Stimulated activated CD4-positive, alpha-beta T cell treated with anti-CD3 and anti-CD28 coated beads, Interleukin-2, amount 100 ng/mL, for 48 hours (primary cell): ENCODE measurements at places on chromosomes 16 and 17.

DNA sequence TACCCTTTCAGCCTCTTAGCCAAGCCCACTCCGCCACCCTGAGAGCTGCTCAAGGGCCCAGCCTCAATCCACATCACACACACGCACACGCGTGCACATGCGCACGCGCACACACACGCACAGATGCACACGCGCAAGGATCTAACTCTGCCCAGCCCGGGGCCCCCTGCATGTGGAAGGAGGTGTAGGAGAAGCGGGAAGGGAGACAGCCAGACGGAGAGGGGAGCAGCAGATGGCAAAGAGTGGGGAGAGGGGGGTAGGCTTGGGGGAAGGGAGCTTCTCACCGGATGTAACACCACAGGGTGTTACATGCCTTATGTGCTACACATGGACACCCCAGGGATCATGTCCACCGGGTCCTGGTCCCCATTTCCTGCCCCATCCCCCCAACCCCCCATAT lies 15.3 kb downstream of the DLG4 start:
- no peak for DNase-seq

GRCh38 chr17:57370037-57370581 lies 113.8 kb downstream of the MSI2 start:
- DNase-seq: no peak

- peak; percentile 37 for DNase-seq
Measured at GRCh38 chr17:17749921-17750320, 68.7 kb downstream of the RAI1 start.

DNA sequence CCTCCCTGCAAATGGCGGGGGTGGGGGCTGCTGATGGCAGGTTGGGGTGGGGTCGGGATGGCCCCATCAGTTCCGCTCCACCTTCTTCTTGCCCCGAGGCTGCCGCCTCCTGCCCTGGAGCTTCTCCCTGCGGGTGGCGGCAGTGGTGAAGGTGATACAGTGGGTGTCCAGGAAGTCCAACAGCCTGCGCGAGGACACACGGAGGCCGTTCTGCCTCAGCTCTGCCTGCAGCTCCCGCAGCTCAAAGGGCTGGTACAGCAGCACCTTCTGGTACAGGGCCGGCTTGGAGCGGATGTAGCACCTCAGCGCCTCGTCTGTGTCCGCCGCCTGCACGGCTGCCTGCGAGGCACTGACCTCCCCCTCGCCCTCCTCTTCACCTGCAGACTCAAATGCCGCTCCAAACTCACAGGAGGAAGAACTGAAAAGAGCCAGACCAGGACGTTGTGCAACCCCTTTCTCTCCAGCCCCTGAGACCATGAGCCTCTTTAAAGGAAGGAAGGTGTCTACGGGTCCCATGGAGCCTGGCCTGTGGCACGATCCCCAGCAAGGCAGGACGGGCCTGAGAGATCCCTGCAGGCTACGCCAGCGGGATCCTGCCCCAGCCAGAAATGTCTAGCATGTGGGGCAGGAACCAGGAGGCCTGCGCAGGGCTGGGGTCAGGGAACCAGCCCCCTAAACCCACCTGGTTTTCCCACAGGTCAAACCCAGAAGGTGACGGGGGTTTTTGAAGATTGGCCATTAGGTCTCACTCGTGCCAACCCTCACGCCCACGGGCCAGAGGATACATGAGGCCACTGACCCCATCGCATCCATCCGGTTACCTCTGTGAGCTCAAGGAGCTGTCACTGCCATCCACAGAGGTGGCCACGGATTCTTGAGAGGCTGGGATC lies 5.3 kb upstream of the NLRC3 start:
- DNase-seq: no peak

DNA sequence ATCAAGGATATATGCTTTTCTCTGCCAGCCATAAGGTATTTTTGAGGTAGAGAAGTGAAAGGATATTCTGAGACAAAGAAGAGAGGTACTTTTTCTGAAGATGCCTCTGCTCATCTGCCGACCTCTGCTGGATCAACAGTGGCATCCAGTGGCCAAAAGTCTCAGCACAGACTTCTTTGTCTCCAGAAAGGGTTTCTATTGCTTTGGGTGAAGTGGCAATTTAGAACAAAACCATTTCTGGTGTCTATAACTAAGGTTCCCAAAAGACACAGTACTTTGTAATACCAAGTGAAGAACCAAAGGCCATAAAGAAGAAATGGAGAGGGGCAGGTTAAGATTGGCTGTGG lies 155.2 kb upstream of the C17orf78 start:
- no peak for DNase-seq

GRCh38 chr16:66544016-66544757 lies 5.7 kb downstream of the TK2 start:
- no peak for DNase-seq

GRCh38 chr17:247767-248166 lies 66.3 kb upstream of the DOC2B start:
- no peak for DNase-seq

- peak; percentile 69 for DNase-seq
Measured at GRCh38 chr16:28925386-28926228, 569 bp upstream of the RABEP2 start.

- no peak for DNase-seq
Measured at GRCh38 chr16:62342216-62342615, 306.0 kb upstream of the CDH8 start.

DNA sequence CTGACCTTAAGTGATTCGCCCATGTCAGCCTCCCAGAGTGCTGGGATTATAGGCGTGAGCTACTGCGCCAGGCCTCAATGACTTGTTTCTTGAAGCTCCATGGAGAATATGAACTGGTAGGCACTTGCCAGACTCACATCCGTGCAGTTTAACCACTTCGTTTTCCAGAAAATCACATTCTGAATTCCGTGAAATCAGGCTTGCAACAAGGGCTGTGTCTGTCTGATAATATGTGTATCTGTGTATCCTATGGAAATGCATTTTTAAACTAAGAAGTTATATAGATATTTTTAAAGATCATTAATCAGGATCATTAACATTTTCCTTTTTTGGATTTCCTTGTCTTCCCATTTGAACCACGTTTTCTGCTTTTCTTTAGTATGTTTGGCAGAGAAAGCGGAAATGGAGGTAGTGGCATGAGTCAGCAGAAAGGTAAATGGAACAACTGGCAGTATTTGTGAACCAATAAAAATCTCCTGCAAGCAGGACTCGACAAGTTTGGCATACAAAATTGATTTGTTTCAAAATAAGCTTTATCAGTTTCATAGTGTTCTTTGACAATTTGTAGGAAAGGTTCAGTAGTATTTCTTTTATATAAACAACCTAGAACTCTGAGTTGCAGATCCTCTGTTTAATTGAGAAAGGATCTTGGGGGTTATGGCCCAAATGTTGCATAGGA lies 33.0 kb downstream of the USP10 start:
- DNase-seq: no peak

DNA sequence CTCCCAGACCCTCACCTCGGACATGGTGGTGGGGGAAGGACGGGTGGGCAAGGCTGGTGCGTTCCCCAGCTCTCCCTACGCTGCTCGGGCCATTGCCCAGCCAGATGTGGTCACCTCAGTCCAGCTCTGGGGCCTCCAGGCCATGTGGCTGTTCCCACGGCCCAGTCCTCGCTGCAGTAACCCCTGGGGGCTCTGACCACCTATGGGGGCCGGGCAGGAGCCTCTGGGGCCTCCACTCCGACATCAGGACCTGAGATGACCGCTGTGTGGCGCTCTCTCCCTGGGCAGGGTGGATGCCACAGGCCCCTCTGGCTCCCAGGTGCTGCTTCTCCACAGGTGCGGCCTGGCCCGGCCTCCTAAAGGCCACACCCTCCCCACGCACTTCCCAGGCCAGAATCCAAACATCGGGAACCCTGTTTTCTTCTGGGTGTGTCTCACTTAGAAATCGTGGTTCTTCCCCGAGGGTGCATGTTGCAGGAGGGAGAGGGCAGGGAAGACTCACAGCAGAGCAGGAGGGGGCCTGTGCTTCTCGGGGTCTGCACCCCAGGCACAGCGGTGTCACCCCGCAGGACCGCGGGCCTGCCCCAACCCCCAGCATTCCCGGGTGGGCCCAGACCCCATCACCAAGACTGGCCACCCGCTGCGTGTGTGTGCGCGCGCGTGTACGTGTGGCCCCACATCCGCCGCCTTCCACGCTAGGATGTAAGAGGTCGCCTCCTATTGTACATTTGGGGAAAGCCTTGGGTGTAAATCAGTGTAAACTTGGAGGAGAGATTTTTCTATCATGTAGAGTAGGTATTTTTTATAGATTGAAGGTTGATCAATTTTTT lies 5.9 kb upstream of the CAPN15 start:
- no peak for DNase-seq

GRCh38 chr16:24890746-24891145 lies 45.0 kb downstream of the SLC5A11 start:
- DNase-seq: no peak
